Effector memory CD4-positive, alpha-beta T cell (primary cell): ENCODE measurements at places on chromosomes 1 and 21.

DNA sequence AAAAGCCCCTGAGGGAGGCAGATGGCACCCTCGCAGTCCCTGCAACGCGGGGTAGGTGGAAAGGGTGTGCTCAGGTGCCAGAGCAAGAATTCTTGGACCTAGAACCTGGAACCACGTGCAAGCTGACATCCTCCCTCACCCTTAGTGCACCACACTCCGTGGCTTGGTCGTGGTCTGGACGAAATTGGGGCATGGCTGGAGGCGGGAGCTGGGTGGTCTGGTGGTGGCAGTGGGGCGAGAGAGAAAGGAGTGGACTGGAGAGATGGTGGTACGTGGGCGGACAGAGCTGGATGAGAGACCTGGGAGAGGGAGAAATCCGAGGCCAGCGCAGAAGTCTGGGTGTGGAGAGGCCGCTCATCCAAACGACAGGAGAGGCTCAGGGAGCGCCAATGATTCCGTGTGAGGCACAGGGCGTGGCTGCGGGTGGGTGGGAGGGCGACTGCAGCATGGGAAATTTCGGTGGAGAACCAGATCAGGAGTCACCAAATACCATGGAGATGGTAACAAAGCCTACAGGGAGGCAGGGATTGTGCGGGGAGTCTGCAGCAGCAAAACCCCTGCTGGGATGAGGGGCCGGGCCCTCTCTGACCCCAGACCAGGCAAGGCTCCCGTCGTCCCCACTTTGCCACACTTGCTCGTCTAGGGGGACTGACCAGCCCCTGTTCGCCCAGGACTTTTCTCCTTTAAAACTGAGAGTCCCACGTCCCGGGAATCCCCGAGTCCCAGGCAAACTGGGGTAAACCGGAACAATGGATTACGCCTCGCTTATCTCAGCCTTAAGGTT is 31.9 kb downstream of the CDCP2 start:
- DNase-seq = no peak

DNA sequence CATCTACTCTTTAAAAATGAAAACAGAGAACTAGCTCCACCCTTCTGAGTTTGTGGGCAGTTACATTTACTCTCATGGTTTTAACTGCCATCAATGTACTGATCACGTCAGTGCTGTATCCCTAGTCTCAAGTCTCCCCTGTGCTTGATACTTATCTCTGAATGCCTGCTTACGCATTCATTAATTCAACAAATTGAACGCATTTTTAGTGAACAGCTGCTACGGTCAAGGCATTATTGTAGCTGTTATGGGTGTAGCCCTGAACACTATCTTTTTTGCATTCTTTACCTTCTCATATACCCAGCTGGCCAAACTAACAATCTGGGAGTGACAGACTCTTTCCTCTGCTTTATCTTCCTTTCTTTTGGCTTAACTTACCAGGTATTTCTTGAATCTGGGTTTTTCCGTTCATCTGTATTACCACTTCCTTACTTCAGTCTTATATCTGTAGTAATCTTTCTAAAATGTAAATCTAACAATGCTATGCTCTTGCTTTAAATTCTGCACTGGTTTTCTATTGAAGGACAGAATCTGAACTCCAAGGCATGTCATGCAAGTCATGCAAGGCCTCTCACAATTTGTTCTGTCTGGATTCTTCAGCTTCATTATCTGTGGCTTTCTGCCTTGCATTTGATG is 33.3 kb downstream of the SMG7 start:
- DNase-seq = no peak

DNA sequence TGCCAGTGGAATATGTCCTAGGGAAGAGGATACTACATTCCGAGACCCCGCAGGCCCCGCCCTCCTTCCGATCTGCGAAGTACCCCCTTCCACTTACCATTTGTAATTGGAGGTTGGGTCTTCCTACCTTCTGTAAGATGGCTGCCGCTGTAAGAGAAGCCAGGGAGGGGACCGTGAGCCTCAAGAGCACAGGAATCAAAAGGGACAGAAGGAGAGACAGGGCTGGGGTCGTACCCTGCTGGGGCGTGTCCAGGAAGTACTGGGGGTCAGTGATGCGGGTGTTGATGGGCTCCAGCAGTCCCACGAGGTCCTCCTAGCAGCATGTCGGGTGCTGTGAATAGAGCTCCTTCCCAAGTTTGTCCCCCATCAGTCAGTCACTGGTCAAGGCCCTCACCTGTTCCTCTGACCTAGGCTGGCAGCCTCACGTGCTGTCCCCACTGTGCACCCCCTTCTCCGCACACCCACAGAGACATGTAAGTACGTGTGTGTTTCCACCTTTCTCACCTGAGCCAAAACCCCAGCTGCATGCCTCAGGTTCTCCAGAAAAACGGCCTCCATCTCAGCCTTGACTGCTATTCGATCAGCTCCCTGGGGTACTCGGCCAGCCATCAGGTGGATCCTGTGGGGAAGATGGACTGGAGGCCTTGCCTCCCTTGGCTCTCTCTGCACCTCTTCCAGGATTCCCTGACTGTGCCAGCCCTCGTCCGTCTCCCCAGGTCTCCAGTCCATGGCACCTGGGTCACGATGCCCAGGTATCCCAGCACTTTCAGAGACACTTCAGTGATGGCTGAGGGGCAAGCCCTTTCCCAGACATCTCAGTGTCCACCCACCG is 1.8 kb downstream of the HYI start:
- no peak for DNase-seq

- DNase-seq = no peak
Measured at GRCh38 chr1:59220356-59220755, 76.5 kb upstream of the FGGY start.

- DNase-seq = no peak
Measured at GRCh38 chr21:38631676-38632075, 133.4 kb upstream of the ERG start.

DNA sequence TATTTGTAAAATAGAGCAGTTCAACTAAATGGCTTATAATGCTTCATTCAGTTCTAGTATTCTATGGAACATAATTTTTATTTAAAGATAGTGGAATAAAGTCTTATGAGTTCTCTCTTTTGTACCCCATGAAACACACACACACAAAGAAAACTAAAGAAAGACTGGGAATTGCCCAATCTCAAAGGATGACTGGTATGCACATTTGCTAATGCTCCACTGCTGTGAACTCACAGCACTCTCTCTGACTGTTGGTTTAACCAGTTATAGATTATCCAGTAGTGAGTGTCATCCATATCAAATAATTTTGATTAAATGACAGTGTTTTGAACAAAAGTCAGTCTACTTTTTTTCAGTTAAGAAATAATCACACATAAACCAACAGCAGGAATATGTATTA is 1082.4 kb upstream of the B3GALT2 start:
- DNase-seq = no peak

DNA sequence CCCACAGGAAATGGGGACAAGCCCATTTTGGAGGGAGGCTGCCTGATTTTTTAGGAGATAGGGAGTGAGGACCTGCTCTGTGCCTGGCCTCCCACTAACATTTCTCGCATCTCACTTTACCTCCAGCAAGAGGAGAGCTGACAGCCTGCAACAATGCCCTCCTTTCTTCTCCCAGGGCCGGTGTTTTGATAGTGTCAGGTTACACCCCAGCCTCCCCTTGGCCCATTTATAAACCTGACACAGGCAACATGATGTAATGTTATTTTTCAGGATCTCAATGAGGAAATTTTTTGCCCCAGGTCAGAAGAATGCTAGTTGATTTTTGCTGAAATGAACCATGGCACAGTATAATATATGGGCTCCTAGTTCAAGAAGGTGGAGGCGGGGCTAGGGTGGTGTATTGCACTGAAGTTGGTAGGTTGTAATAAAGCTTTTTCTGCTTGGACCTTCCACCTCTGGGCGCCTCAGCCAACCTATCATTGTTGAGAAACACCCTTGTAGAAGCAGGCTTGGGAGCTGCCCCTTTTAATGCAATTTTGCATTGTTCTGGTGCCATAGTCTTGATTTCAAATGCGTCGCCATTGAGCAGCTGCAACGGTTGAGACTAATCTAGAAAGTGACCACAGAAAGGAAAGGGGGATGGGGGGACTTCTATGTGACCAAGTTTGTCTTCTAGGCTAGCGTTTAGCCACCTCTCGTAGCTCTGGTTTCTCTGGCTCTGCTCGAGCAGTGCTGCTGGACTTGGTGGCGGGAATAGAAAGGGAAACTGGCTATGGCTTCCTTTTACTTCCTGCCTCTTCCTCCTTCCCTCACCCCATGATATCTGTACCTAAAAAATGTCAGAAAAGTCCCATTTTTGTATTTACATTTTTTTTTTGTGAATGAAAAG is 53.0 kb downstream of the PBX1 start:
- DNase-seq = no peak

DNA sequence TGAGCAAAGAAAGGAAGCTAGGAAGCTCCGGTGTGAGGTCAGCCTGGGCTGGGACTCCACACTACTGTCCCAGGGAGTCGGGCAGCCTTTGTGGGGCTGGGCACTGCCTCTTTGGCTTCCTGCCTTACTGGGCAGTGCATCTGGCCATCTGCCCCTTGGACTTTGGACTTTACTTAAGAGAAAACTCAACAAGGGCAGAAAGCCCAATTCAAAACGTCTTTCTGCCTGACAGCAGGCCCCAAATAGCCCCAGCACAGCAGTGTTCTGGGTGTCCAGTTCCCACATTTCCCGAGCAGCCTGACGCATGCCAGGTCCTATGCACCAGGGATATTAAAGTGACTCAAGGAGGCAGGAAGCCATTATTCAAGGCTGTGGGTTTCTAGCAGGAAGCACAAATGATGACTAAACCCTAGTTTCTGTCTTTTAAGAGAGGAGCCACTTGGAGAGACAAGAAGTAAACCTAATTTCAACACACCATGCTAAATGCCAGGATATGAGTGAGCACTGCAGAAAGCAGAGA is 37.9 kb upstream of the EDEM3 start:
- no peak for DNase-seq

DNA sequence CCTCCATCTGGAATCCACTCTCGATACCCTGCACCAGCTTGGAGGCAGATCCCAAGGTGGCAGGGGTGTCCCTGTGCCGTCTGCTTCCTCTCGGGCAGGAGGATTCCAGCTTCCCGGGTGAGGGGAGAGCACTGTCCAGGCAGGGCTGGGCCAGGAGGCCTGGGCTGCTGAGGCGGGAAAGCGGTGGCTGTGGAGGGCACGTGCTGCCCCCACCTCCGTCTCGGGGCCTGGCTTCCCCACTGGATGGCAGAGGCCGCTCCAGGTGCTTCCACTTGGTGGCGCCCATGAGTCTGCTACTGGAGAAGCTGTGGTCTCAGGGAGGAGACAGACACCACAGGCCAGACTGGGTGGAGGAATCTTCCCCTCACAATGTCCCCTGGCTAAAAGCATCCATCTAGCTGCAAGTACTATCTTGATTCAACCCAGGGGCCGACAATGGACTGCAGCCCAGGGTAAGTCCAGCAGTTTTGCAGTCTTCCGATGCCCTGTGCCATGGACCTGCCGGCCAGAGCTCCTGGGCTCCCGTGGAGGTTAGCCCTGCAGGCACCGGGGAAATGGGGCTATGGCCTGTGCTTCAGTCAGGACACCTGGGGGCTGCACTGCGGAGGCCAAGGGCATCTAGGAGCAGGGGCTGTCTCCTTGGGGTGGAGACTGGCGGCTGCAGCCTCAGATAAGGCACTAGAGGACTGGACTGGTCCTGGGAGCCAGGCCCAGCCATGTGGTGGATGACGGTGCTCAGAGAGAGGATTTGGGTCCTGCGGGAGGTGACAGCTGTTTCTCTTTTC is 41.3 kb upstream of the EIF4G3 start:
- no peak for DNase-seq

GRCh38 chr1:203464743-203465142 is 10.9 kb upstream of the PRELP start:
- no peak for DNase-seq

DNA sequence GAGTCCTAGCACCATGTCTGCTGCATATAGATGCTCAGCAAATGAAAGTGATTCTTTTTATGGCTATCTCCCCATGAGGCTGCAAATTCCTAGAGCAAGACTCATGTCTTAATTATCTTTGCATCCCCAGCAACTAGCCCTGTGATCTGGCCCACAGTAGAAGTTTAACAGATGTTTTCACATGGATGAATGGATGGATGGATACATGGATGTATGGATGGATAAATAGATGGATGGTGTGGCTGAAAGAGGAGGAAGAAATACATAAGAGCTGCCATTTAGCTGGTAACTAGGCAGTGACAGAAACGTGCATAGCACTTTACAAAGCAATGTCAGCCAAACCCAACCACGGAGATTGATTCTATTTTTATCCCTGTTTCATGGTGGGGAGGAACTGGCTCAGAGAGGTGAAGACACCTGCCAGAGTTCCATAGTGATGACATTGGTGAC is 32.7 kb upstream of the ZBTB40 start:
- DNase-seq = no peak

- DNase-seq = no peak
Measured at GRCh38 chr1:238152119-238152518, 261.4 kb upstream of the ZP4 start.

DNA sequence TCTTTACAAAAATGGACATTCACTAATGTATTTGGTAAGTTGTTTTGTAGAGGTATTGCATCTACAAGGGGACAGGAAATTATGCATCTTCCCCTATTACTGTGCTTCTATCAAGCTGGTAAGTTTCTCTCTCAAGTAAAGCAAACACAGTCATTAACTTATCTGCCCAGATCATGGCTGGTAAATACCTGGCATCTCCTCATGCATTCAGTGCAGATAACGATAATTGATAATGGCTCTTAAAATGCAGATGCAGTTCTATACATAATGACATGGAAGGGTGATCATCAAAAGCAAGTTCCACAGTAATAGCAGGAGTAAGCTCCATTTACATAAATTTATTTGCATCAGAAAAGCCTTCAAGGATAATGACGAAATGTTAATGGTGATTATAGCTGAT is 122.4 kb downstream of the SIPA1L2 start:
- DNase-seq = no peak

DNA sequence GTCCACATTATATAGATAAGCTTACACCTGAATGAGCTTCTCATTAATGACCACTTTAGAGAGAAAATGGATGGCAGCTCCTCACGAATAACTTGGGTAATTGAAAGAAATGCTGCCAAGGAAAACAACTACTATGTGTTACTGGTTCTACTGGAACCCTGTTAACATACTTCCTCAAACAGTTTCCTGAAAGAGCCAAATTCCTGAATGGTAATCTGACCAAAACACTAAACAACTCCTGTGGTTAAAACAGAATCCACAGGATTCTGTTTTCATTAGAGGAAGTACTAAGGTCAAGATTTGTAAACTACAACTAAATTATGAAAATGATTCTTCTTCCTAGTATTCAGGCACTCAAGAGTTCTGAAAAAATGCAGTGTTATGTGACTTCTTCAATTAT is 107.2 kb downstream of the DNM3 start:
- no peak for DNase-seq

- no peak for DNase-seq
Measured at GRCh38 chr21:35579520-35580293, 480.6 kb downstream of the SETD4 start.
